ENCODE measurements at places on chromosomes 1 and 21.

DNA sequence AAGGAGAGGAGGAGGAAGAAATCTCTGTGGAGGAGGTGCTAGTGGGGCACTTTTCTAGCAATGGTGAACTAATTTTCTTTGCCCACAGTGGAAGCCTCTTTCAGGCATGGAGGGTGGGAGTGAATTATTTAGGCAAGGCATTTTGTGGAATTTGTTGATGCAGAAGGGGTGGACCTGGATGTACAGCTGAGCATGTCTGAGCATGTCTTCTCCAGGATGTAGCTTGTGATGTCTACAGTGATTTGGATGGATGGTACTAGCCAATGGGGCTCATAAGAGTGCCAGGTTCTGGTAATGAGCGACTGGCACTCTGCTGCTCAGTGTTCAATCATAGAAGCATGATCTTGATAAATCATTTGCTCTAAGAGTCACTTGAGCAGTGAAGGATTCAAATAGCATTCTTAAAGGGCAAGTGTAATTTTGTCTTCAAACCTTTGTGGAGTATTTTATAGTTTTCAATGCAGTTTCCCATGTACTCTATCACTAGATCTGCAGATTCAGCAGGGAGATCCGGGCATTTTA, 153.9 kb upstream of the LMO4 start:
- DNase-seq: no peak

- no peak for DNase-seq
Observed at GRCh38 chr1:66641891-66642473, 108.0 kb downstream of the SGIP1 start.

- DNase-seq: no peak
Observed at GRCh38 chr1:4219826-4220225, 319.8 kb upstream of the C1orf174 start.

DNA sequence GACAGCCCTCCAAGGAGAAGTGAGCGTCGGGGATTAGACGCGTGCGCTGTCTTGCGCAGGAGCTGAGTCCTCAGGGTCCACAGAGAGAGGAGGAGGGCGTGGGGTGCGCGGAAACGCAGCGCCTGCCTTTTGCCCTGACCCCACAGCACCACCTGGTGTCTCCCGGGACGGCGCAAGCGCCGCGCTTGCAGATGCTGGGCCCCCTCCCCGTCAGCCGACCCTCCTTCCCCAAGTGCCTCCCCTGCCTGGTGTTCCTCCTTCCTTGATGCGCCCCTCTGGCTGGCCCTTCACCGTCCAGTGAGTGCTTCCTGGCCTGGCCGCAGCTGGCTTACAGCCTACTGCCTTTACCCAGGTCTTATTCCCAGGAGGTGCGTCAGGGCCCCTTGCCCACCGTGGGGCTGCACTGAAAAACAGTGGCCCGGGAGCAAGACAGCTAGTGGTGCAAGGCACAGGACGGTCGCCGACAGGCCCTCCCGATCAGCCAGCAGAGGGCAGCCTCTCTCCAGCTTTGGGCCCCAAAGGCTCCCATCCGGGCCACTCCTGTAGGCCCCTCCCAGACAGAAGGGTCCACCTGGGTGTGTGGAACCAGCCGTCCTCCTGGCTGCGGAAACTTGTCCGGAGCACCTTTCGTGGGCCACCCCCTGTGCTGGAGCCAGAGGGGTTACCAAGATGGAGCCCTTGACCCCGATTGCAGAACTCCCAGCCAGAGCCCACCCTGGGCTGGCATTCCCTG, 12.9 kb upstream of the PHLDA3 start:
- peak; percentile 53 for DNase-seq

DNA sequence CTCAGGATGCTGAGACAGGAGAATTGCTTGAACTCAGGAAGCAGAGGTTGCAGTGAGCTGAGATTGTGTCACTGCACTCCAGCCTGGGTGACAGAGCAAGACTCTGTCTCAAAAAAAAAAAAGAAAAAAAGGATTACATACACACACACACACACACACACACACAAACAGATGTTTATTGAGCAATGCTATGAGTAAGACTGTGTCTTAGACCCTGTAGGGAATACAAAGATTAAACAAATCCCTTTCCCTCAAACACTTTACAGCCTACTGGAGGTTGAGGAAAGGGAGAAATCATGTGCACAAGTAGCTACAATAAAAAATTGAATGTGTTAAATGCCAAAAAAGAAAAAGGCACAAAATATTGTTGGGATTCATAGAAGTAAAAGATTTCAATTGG, 58.1 kb downstream of the RPAP2 start:
- DNase-seq: no peak

DNA sequence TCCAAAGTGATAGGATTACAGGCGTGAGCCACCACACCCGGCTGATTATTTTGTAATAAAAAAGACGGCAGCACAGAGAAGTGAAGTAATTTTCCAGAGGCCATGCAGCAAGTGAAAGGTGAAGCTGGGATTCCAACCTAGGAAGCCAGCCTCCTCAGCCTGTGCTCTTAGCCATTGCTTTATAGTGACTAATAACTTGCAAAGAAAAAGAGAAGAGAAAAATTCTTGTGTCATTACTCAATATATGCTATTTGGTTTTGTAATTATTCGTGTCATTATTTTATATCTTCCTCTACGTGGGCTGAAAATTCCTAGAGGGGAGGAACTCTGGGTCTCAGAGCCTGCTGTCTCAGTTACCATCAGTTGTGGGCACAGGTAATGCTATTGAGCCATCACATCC, 1.6 kb upstream of the IER5 start:
- no peak for DNase-seq

GRCh38 chr1:233135833-233136232, 159.7 kb downstream of the PCNX2 start:
- DNase-seq: no peak

GRCh38 chr1:73761559-73761958, 436.4 kb downstream of the LRRIQ3 start:
- DNase-seq: no peak

DNA sequence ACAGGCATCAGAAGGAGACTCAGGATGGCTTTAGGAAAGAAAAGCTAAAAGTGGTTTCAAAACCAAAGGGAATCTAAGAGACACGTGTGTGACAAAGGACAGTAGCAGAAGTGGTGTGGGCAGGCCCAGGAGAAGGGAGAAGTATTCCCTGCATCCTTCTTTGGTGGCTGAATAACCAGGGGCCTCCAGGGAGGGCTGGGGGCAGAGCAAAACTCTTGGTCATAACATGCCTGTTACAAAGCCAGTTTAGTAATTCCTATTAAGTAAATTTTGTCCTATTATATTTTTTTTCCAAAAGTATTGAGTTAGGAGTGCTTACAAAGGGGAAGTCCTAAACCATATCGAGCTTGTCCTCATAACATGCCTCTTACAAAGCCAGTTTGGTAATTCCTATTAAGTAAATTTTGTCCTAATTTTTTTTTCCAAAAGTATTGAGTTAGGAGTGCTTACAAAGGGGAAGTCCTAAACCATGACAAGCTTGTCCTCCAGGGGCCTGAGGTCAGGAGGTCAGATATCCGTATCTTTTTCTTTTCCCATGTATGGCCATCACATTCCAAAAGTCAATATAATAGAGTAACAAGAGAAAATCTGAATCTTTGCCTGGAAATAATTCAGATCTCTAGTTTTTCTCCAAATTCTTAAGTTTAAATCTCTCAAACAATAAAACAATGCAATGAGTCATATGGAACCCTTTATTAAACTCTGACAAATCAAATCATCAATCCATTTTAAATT, 509.2 kb downstream of the LTN1 start:
- no peak for DNase-seq

GRCh38 chr1:43818691-43819090, 111.4 kb downstream of the ST3GAL3 start:
- DNase-seq: no peak

- DNase-seq: no peak
Observed at GRCh38 chr1:54245501-54245900, 45.5 kb downstream of the MRPL37 start.

DNA sequence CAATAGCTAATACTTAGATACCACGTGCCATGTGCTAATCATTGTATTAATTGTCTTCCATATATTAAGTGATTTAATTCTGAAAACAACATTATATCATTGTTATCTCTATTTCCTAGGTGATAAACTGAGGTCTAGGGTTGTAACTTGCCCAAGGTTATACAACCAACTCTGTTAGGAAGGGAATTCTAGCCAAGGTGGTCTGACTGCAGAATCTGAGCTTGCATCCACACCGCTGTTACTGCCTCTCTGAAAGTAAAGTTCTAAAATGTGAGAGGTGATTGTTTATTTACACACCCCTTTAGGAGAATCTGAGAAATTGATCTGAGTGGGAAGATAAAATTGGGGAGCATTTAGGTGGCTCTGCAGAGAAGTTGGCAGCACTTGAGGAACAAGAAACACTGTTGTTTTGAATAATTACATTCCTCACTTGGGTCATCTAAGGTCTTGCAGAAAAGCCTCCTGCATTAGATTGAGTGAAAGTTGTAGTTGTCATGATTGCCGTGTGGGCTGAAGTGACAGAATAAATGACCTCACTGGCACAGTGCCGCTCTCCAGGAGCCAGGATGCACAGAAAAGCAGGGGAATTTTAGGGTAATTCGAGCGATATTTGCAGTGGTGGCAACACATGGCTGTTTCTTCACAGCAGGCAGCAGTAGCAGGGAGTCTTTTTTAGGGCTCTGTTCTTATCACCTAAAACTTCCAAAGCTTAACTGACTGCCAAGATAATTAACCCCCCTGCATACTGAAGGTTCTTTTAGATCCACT, 121.7 kb downstream of the ADGRL4 start:
- DNase-seq: no peak

- DNase-seq: no peak
Observed at GRCh38 chr1:50986653-50987052, 16.6 kb downstream of the CDKN2C start.

GRCh38 chr21:41760411-41760810, 6.4 kb downstream of the RIPK4 start:
- no peak for DNase-seq

DNA sequence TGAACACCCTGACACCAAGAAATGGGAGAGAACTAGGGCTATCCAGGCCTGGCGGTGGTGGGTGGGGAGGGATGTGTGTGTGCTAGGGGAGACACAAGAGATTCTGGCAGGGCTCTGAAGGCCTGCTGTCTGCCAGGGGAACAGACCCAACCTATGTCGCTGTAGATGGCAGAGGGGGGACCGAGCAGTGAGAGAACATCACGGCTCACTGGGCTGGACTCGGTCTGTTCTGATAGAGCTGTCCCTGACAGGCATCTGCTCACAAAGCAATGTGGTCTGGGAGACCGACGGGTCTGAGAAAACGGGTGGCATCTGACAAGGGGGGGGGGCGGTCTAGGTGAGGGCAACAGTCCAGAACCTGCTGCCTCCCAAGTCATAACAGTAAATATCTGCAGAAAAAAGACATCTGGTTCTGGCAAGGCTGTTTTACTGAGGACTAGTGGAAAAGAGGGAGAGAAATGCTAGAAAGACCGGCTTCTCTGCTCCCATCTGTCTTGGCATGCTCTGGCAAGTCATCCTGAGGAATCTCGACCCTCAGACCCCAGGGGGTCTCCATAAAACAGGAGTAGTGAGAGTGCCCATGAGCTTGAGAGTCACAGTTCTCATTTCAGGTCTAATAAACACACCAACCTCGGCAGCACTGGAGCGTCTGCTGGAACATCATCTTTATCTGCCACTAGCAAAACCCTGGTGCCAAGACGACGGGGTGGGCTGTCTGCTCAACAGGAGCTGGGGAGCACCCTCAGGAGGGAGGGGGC, 36.5 kb downstream of the SLC66A1 start:
- DNase-seq: no peak

- DNase-seq: no peak
Observed at GRCh38 chr1:226882631-226883409, 12.4 kb downstream of the PSEN2 start.

DNA sequence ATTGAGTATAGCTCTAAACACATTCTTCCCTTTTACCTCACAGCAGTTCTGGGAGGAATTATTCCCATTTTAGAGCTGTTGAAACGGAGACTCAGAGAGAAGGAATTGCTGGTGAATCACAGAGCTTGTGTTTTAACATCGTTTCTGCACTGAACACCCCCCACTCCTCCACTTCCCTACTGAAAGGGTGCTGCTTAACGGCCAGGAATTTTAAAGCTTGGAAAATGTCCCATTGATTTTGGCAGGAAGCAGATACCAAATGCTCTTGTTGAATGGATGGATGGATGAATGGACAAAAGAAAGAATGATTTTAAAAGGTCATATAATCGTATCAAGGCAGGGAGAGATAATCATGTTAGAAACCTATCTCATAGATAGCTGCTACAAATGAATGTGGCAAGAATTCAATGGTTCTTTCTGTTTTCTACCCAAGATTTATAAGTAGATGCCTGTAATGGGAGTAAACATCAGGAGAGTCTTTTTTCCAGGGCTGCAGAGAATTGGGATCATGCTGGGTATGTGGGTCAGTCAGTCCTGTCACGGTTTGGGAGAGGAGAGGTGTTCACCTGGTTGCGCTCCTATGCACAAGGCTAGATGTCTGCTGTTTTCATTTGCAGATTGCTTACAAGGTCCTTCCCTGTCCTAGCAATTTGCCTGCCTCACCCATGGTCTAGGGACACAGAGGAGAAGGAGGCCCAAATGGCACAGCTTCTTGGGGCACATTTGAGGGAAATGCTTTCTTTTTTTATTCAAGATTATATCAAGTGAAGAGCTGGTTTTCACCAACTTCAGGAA, 19.0 kb downstream of the FAM163A start:
- DNase-seq: no peak

- DNase-seq: no peak
Observed at GRCh38 chr1:13707164-13707563, 7.2 kb downstream of the PRDM2 start.

GRCh38 chr1:200075938-200076546, 48.5 kb downstream of the NR5A2 start:
- no peak for DNase-seq

DNA sequence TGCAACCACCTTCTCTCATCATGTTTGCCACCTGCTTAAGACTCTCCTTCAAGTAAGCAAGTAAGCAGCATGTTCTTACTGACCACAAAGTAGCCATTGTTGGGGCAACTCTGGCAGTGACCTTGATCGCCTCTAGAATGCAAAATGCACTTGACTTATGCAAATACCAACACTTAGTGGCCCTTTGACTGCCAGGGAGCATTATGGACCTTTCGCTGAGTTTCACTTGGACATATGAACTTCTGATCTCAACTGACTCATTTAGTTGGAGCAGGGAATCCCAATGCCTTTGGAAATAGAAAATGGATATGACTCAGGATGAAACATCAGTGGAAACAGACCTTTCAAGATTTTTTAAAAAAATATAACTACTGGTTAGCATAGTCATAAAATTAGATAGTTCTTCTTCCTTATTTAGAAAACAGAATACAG, 6.1 kb upstream of the PLA2G5 start:
- no peak for DNase-seq

- no peak for DNase-seq
Observed at GRCh38 chr1:182317611-182318161, 73.9 kb downstream of the GLUL start.

All from stimulated activated CD8-positive, alpha-beta memory T cell treated with anti-CD3 and anti-CD28 coated beads, Interleukin-15, amount 100 ng/mL, for 24 hours (primary cell).